ENCODE measurements at places on chromosomes 5 and 9.

DNA sequence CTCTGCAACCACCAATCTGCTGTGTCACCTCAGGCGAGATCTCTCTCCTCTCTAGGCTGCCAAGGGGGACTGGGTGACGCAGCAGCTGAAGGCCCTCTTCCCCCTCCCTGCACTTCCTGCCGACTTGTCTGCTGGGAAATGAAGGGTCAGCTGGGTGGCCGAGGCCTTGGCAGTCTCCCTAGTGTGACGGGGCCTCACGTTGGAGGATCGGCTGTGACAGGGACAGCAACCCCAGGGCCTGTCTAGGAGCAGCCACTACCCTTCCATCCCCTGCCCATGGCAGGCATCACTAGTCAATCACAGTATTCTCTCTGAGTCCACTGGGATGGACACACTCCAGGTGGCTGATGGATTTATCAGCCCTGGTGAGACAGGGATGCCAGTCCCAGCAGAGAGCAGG is 107.3 kb upstream of the SARDH start:
- no peak for DNase-seq

DNA sequence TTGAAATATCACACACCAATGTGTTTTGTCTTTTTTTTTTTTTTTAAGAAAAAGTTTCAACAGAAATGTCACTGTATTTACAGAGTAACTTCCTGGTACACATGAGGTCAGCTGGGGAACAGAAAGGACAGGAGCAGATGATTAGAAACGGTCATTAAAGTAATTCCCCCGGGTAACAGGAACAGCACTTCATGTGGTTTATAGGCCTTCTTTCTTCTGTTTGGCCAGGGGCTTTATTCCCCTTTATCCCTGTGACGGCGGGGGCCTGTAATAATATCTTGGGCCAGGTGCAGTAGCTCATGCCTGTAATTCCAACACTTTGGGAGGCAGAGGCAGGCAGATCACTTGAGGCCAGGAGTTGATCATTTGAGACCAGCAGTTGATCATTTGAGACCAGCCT is 30.5 kb upstream of the MSH3 start:
- DNase-seq, result no peak

DNA sequence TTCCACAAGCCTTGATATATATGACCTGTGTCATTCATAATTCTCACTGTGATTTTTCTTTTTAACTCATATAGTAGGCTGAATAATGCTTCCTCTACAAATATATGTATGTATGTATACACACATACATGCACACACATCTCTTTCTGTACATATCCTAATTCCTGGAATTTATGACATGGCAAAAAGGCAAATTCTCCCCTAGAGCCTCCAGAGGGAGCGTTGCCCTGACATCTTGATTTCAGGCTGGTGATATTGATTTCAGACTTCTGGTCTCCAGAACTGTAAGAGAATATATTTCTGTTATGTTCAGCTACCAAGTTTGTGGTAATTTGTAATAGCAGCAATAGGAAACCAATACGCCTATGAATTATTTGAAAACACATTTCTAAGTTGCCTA is 166.6 kb upstream of the GAS1 start:
- no peak for DNase-seq

DNA sequence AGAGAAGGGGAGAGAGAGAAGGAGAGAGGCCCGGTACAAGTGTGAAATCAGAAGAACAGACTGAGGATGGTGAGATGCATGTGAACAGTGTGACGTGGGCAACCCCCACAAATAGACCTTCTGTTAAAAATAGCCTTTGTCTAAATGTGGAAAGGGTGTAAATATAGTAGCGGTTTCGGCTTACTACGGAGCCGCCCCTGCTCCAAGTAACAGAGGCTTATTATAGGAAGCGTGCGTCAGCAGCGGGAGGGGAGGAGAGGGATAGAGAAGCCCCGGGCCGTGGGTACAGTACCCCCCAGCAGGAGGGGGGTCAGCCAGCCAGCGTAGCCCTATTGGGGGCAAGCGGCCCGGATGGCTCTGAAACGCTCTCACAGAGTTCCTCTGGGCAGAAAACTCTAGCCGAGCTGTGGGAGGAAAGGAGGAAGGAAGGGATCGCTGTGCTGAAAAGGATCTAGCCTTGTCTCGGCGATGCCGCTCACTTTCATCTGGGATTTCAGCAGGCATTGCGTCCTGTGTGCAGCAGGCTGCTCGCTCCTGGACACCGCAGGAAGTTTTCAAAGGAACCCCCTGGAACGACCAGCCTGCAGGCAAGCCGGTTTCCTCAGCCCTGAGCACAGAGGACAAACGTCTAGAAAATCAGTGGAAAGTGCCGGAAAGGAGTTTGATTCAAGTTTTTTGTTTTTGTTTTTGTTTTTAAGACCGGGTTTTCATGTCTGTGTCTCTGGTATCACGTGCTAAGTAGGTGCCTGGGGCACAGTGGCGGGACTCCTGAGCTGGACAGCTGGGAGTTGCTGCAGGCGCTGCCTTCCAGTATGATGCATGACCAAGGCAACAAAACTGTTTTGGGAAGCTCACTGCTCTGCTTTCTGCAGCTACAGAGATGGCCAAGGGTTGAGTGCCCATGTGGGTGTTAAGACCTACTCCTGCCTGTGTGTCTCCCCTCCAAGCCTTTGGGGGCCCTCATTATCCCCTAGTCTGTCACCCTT is 146.6 kb downstream of the SEC61B start:
- DNase-seq, result peak; percentile 19

DNA sequence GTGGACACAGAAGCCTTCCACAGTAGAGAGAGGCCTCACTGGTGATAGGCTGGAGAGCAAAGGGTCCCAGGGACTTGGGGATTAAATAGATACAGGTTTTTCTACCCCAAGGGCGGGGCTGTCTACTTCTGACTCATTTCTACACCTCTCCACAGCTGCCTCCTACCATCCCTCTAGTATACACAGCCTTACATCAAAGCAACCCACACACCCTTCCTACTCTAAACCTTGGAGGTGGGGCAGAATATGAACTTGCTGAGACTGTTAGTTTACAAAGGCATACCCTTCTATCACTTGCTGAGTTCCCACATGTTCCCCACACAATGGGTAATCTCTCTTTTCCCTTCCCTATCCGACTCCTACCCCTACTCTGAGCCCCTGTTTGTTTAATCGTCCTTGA is 19.9 kb upstream of the PCA3 start:
- no peak for DNase-seq

- no peak for DNase-seq
Observed at GRCh38 chr9:35679766-35680330, 6.1 kb downstream of the CA9 start.

GRCh38 chr5:110070836-110071235 is 381.1 kb downstream of the MAN2A1 start:
- DNase-seq, result no peak

DNA sequence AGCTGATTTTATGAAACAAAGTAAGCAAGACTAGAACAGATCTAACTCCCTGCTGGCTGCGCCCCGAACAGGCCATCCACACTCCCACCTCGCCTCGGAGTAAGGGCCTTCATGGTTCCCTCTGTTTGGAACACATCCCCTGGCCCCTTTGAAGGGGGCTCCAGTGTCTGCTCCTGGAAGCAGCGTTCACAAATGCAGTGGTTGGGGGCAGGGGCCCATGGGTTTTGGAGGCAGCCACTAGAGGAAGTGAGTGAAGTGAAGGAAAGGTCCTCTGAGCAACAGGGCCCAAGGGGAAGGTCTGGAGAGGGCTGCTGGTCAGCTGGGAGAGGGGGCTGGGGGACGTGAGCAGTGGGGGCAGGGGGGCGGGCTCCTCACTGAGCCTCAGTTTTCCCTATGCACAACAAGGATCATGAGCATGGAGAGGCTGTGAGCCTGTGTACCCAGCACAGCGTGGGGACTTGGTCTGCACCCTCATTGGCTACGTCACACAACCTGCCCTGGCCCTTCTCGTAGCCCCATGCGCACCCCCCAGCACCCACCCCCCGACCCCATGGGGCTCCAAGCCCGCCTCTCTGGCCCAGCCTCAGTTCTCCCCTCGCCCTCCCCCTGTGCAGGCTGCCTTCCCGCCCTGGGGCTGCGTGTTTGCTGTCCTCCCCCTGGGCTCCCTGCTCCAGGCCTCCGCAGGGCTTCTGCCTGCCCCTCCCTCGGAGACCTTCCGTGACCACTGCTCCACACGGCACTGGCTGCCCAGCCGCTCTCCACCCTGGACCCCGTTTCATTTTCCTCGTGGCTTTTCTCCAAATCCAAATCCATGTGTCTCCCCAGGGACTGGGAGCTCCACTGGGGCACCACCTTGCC is 39.5 kb downstream of the RASGEF1C start:
- DNase-seq, result no peak

DNA sequence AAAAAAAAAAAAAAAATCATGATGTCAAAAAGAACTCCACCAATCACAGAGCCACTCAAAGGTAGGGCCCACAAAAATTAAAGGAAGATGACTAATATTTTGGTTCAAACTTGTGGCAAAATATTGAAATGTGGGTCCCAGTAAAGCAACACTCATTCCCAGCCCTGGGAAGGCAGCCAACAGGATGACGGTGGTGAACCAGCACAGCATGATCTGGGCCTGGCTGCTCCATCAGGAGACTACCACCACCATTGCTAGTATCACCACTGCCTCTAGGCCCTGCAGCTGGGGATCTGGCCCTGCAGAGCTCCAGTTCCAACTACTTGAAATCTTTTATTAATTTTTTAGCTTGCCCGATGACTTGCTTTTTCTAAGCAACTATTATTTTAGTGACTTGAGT is 206.8 kb upstream of the ITGA1 start:
- DNase-seq, result peak; percentile 66

GRCh38 chr5:159244163-159244562 is 18.9 kb upstream of the UBLCP1 start:
- no peak for DNase-seq

DNA sequence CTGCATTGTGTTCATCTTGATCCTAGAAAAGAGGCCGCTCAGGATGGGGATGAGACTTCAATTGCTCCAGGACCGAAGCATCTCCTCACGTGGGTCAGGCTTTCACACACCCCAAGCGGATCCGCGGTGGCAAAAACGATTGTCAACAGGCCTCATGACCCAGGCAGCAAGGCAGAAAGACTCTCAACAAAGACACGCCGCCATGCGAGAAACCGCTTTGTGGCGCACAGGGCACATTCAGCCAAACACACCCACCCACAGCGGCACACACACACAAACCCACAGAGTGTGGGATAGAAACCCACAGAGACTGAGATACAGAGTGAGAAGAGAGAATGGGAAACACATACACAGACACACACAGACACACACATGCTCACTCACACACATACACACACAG is 483.4 kb downstream of the SPATA31A7 start:
- no peak for DNase-seq

DNA sequence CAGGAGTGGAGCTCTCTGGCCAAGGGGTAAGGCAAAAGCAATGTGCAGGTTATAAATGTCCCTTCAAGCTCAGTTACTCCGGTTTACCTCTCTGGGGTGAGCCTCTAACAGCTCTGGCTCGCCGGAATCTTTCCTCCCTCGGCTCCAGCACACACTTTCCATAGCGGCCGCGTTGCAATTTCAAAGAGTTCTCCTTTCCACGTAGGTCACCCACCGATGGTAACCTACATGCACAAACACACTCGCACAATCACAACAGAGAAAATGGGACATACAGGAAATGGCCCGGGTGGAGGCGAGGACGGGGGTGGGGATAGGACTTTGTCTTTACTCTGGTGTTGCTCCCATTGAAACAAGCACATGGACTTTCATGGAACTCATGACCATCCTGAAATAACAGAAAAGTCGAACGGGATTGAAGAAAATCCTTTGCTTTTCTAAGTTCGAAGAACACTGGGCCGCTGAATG is 1.2 kb downstream of the LHFPL2 start:
- DNase-seq, result peak; percentile 58

DNA sequence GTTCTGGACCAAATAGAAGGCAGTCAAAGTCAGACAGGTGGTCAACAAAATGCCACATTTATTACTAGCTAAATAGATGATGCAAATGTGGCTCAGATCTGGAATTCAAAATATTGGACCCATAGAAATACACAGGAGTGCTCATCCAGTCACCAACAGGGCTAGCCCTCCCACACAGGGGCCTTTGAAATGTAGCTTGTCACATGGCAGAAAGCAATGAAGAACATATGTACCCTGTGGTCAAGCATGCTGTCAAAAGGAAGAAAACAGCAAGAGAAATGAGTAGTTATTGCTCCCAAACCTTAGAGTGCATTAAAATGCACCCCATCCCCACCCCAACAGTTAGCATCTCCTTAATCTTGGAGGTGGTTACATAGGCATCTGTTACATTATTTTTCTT is 20.9 kb upstream of the CCDC112 start:
- DNase-seq, result no peak

DNA sequence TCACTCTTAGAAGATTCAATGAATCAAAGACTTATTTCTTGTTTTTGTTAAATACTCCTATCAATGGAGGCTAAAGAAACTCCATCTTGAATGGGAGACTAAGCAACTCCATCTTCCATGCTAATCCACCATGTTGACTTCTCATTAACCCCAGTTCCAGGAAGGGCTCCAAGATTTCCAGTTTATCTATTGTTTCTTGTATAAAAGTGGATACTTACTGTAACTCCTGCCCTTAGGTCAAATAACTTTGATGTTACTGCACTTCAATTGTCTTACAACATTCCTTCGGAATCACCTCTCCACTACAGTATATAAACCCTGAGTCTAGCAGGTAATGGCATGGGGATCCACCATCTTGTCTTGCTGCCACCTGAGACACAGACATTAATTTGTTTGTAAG is 63.0 kb downstream of the PUM3 start:
- no peak for DNase-seq

- no peak for DNase-seq
Observed at GRCh38 chr5:179333796-179334761, 11.2 kb downstream of the ADAMTS2 start.

DNA sequence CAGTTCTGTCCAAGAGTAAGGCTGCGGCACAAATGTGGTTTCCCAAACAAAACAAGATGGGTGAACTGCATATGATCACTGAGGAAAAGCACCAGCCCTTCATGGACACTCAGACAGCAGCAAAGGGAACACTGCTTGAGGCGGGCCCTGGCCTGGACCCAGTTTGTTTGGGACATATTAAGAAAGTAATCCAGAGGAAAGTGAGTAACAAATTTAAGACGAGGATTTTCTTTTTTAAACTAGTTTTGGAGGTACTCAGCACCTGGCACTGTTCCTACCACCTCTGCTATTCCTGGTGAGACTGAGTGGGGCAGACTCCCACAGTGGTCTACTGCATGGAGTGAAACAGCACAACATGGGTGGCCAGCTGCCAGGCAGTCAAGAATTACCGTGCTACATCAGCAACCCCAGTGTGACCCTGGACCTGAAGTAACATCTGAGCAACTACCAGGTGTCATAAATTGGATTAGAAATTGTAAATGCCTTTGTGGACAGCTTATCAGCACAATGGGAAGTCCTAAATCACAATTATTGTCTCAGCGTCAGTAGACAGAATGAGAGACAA is 28.5 kb downstream of the P4HA2 start:
- DNase-seq, result no peak

GRCh38 chr5:171442287-171443042 is 23.0 kb downstream of the FGF18 start:
- no peak for DNase-seq

- DNase-seq, result no peak
Observed at GRCh38 chr5:10615693-10616092, 51.8 kb downstream of the ANKRD33B start.

GRCh38 chr9:127179633-127180441 is 57.4 kb upstream of the ANGPTL2 start:
- no peak for DNase-seq

Measured in mammary epithelial cell (primary cell).